Activated T-cell treated with anti-CD3 and anti-CD28 coated beads, Interleukin-2, amount 50 U/mL, for 24 hours (primary cell): ENCODE measurements at places on chromosomes 5 and 9.
A peak's percentile ranks its signal among the peaks of the same experiment; 100 is the strongest.

DNA sequence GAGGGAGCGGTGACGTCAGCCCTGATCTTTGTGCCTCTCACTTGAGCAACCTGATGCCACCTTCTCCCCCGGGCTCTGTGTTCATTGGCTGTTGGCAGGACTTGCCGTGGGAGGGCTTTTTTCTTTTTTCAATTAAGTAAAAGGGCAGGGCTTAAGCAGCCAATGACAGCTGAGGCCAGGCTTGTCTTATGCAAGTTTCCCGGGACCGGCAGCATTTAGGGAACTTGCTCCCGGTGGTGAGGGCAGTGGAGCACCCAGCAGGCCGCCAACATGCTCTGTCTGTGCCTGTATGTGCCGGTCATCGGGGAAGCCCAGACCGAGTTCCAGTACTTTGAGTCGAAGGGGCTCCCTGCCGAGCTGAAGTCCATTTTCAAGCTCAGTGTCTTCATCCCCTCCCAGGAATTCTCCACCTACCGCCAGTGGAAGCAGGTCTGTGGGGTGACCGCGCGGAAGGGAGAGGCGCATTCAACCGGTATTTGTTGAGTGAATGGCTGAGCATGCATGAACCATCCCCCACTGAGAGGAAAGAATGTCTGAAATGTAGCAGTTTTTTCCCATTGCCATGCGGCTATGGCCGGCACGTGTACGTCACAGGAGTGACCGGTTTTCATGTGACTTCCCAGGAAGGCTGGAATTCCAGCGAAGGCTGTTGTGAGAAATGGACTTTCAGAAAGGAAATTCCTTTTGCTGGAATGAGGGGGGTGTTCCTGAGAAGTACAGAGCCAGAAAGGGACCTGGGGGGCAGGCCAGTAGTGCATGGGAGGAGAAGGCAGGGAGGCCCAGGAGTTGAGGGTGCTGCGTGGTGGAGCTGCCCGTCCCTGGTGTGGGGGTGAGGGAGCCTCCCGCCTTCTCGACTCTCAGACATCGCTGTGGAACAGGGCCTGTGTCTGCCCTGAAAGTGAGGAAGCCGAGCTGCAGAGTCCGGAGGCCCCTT is 29.0 kb downstream of the PTGES2 start:
- peak; percentile 77 for DNase-seq

DNA sequence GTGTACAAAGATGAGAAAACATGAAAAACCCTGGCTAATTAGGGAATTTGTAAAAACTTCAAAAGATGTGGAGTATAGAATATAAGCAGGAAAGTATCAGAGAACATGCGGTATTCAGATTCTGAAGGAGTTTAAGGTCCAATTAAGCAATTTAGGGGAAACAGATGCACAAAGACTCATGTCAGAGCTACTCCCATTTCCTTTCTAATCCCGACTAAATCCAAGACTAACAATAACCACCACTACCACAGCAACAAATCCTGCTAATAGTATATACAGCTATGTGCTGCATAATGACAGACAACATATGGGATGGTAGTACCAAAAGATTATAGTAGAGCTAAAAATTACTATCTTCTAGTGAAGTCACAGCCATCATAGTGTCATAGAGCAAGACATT is 102.1 kb downstream of the LURAP1L start:
- DNase-seq: no peak

DNA sequence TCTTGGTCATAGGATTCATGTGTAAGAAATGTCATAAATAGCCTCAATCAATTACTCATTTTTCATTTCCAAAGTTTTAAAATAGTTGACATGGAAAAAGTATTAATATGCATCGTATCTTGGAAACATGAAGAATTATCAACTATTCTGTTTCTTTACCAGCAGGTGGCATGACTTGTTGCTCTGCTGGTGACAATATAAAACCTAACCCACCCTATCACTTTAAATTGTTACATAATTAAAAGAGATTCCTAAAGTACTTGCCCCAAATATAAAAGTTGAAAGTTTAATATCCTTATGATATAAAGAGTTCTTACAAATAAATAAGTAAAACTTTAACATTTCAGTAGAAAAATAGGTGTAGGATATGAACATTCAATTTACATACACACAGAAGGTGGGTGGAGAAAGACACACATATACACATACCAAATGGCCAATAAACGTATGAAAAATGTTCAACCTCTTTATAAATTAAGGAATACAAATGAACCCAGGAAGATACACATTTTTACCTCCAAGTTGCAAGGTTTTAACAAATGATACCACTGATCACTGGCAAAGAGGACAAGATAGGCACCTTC is 30.6 kb downstream of the MAP1B start:
- no peak for DNase-seq

- DNase-seq: no peak
Measured at GRCh38 chr5:4044881-4045280, 449.2 kb downstream of the IRX1 start.

DNA sequence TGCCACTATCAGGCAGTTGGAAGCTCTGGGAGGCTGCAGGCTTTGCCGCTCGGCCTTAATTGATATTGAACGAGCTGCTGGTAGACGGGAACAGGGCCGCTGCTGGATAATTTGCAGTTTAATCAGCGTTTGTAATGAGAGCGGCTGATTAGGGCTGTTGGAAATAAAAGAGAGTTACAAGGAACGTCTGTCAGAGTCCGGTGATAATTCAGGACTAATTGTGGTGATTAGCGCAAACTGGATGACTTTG is 68.2 kb upstream of the TBCA start:
- no peak for DNase-seq

- DNase-seq: no peak
Measured at GRCh38 chr5:39440192-39440957, 15.6 kb upstream of the DAB2 start.
